NCI-H526 (cell line): ENCODE measurements at places on chromosomes 16 and 17.
A peak's percentile ranks its signal among the peaks of the same experiment; 100 is the strongest.

DNA sequence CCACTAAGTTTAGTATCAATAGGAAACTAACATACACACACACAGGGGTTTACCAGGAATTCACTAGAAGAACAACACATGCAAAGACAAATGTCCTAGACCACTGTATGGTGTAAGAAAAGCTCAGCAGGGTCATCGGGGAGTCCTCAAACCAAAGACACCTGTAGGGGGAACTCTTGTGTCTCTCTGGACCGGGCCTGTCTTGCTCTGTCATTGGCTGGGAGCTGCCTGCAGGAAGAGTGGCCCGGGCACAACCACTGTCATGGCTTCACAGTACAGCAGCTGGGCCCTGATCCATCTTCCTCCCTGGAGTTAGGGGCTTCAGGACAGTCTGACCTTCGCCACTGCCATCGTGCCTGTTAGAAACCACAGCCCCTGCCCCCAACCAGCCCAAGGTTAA, 263.6 kb upstream of the DYNLRB2 start:
- peak; percentile 1 for DNase-seq

DNA sequence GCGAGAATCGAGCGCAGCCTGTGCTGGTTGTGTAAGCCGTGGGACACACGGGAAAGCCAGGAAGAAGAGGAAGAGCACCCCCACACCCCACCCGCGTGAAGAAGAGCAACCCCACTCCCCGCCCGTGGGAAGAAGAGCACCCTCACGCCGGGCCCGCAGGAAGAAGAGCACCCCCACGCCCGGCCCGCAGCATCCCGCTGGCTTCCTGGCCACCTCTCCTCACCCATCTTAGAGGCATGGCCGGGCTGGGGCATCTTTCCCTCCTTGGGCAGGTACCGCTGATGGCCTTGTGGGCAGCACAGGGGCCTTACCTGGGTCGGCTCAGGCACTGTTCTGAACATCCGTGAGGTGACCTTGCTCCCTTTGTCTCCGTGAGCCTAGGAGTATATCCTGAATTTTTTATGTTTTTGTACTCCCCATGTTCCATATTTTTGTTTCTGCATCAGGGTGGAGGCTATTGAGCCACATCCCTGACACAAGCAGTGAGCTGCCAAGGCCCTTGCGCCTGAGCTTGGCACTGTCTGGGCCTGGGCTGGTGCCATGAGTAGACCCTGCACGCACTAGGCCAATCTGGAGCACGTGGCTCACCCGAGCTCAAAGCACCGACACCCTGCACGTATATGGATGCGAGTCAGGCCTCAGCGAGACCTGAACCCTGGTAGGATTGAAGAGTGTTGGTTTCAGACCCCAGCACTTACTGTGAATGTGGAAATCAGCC, 71.4 kb upstream of the KCTD5 start:
- DNase-seq: no peak

DNA sequence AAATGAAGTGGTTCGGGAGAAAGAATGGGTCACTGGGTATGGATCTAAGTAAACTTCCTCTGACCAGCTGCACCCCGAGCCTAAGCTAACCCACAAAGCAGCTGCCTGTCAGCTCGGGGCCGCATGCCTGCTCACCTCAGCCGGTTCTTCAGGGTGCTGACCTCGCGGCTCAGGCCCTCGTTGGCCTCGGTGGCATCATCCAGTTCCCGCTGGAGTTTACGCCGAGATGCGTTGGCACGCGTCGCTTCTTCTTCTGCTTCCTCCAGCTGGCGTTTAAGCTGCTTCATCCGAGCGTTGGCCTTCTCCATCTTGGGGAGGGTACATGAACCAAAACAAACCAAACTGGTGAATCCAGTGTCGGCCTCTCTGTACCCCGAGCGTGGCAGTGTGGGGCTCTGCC, 41.1 kb downstream of the NDEL1 start:
- no peak for DNase-seq

- DNase-seq: peak; percentile 59
Measured at GRCh38 chr16:13077816-13078215, 176.4 kb downstream of the SHISA9 start.

GRCh38 chr17:31111183-31111582, 16.4 kb downstream of the NF1 start:
- no peak for DNase-seq

GRCh38 chr16:82042846-82043245, 7.8 kb downstream of the HSD17B2 start:
- no peak for DNase-seq

DNA sequence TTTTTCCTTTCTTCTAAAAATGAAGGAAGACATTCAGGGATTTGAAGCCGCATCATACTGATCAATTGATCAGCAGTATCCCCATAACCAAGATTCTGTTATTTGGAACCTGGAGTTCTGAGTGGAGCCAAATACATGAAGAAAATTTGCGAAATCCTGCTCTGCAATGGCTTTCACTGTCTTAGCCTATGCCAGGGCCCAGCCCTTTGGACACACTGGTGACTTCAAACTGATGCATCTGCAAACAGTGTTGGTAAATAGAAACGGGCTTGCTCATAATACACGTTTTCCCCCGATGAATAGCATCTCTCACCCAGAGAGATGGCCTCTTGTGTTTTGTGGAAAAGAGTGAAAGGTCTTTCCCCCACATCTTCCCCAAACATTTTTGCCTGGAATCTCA, 87.6 kb upstream of the TOX3 start:
- DNase-seq: no peak

DNA sequence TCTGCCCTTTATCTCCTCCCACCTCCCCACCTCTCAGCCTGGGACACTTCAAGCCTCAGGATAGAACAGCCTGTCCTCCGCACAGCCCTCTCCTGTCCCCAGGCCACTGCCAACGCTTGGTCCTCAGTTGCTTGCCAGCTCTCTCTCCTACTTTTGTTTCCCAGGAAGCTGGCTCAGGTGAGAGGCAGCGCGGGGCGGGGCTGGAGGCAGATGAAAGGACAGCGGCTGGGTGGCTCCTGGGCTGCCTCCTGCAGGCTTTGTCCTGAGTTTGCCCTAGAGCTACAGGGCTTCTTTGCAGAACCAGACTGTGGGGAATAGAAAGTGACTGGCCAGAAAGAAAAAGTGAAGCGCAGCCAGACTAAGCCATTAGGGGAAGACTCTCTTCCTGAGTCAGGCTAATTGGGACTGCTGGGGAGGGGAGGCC, 48.2 kb upstream of the CDC42EP4 start:
- DNase-seq: peak; percentile 83

DNA sequence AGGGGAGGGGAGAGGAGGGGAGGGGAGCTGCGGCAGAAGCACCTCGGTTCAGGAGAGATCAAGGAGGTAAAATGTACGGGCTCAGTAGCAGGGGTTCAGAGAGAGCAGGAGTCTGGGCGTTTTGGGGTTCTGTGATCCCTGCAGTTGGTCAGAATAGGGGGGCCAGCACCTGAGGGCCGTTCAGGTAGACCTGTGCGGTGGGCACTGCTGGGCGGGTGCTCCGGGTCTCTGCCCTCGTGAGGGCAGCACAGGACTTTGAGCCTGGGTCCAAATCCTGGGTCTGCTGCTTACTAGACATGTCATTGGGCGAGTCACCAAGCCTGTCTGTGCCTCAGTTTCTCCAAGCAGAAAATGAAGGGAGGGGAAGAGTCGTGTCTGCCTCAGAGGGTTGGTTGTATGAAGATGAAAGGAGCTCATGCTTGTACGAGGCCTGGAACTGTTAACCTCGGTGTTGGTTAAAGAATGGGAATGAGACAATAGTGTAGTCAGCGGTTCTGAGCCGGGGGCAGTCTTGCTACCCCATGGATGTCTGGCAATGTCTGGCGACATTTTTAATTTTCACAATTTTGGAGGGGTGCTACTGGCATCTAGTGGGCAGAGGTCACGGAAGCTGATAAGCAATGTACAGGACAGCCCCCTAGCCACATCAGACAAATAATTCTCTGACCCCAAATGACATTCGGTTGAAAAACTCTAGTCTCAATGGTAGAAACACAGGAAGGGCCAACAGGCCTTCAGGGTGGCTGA, 35.4 kb downstream of the OR1D5 start:
- DNase-seq: no peak

DNA sequence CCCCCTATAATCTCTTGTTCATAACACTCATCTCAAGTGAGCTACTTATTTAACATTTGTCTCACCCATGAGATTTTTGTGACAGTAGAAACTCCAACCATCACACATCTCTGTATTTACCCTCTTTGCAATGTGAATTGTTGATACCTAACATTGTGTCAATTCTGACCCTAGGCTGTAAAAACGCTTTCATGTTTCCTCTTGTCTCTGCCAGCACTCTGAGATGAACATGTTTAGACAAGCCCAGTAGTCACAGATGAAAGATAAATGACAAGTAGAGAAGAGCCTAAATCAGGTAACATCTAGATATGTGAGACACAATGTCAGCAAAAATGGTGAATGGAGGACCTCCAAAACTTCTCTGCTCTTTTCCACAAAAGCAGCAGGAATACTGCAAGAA, 1254.5 kb upstream of the GOT2 start:
- peak; percentile 47 for DNase-seq

DNA sequence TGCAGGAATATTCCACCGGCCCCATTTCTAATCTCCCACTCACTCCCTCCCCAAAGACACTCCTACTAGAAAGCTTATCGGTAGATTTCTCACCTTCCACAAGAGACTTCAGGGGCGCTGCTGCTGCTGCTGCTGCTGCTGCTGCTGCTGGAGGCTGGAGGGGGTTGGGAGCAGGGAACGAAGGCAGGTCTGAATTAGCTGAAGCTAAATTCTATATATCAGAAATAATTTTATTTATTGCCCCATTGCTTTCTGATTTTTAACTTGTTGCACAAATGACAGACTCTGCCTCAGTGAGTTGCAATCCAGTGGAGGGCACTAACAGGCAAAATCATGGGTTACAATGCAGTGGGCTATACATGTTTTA, 25.8 kb upstream of the HLF start:
- peak; percentile 66 for DNase-seq
